EL (cell line): ENCODE measurements at places on chromosomes 2 and 18.

DNA sequence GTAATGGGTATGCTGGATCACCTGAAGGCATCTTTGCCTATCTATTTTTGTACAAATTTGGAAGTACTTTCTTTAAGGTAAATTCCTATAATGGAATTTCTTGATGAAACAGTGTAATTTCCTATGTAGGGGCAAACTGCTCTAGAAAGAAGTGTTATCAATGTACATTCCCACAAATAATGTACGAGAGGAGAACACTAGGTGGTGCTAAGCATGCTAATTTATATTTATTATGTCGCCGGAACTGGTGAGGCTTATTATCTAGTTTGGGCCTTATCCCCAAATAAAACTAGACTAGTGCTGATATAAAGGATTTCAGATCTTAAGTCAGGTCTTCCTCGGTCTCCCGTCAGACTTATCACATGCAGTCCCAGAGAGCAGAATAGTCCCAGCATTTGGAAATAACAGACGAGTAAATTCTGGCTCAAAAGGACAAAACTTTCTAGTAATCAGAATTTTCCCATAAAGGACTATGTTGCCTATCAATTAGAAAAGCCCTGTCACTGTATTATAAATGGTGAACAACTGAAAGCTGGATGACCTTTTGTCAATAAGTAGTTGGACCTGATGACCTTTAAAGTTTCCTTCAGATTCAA lies 86.9 kb upstream of the RBBP8 start:
- peak; percentile 10 for DNase-seq

- DNase-seq: no peak
Observed at GRCh38 chr18:42157420-42157819, 202.4 kb downstream of the PIK3C3 start.

GRCh38 chr18:42032447-42032846 lies 77.4 kb downstream of the PIK3C3 start:
- DNase-seq: no peak

- no peak for DNase-seq
Observed at GRCh38 chr2:195482010-195482409, 175.0 kb upstream of the SLC39A10 start.

- no peak for DNase-seq
Observed at GRCh38 chr2:162342321-162342720, 1.6 kb upstream of the GCA start.

- no peak for DNase-seq
Observed at GRCh38 chr2:238865015-238865719, 17.3 kb downstream of the TWIST2 start.

GRCh38 chr2:215367662-215368492 lies 56.0 kb downstream of the ATIC start:
- peak; percentile 68 for DNase-seq

- DNase-seq: no peak
Observed at GRCh38 chr18:7236072-7236471, 5.2 kb downstream of the LRRC30 start.

- no peak for DNase-seq
Observed at GRCh38 chr2:204654669-204655068, 109.4 kb downstream of the PARD3B start.

GRCh38 chr2:177165061-177165583 lies 47.5 kb upstream of the HNRNPA3 start:
- peak; percentile 51 for DNase-seq

- peak; percentile 50 for DNase-seq
Observed at GRCh38 chr2:6866275-6866671, 566 bp upstream of the CMPK2 start.

- no peak for DNase-seq
Observed at GRCh38 chr2:220123751-220124150, 496.3 kb downstream of the SLC4A3 start.

DNA sequence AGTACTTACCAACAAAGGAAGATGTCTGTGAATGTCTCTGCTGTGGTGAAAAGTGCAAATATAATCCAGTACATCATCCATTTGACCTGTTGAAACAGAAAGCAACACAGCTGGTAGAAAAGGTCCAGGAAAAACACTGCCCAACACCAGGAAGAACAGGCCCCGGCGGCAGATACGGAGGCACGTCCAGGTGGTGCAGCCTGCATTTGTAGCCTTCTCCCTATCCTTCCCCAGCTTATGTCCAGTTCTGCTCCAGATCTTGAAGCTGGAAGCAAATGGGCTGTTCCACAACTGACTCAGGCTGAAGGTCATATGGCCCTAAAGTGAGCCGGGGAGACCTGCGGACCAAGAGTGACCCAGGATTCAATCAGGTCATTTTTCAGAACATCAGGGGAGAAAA lies 64.7 kb downstream of the MRPL35 start:
- no peak for DNase-seq

DNA sequence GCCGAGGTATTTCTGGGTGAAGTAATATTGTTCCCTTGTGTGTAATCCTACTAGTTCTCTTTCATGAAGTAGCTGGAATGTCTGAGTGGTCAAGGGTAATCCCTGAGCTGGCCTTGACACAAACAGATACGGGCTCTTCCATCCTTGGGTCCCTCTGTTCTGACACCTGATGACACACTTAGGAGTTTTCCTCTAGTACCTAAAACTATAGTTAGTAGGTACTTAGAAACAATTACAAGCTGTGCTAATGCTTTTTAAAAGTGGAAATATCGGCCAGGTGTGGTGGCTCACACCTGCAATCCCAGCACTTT lies 59.2 kb upstream of the IL1R1 start:
- DNase-seq: no peak

DNA sequence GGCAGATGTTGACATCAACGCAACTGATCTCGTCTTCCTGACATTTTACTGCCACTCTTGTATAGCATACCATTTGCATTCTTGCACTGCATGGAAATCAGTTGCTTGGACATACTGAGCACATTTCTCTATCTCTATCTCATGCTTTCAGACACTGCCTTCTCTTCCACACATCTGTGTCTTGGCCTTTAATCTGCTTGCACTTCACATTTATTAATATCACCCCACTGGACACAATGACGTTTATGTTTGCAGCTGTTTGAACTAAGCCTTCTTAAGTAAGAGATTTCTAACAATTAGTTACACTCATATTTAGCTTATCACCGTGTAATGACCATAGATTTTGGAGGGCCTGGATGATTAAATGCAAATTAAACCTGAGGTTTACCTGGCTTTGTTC lies 229.8 kb upstream of the CDH19 start:
- DNase-seq: no peak

- no peak for DNase-seq
Observed at GRCh38 chr2:134169788-134170187, 84.1 kb upstream of the MGAT5 start.

DNA sequence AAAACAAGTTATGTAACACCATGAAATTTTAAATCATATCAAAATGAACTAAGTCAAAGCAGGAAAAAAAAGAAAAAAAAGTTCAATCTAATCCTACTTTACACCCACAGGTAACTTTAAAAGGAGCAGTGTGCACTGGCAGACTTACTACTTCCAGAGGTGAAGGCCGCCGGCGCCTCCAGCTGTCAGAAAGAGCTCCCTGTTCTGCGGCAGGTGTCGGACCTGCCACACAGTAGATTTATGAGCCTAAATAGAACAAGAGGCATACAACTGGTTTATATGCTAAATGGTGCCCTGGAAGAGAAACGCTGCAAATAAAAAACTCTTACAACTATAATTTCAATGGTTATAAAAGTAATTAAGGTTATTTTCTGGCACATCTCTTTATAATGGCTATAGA lies 23.1 kb upstream of the PNO1 start:
- no peak for DNase-seq

DNA sequence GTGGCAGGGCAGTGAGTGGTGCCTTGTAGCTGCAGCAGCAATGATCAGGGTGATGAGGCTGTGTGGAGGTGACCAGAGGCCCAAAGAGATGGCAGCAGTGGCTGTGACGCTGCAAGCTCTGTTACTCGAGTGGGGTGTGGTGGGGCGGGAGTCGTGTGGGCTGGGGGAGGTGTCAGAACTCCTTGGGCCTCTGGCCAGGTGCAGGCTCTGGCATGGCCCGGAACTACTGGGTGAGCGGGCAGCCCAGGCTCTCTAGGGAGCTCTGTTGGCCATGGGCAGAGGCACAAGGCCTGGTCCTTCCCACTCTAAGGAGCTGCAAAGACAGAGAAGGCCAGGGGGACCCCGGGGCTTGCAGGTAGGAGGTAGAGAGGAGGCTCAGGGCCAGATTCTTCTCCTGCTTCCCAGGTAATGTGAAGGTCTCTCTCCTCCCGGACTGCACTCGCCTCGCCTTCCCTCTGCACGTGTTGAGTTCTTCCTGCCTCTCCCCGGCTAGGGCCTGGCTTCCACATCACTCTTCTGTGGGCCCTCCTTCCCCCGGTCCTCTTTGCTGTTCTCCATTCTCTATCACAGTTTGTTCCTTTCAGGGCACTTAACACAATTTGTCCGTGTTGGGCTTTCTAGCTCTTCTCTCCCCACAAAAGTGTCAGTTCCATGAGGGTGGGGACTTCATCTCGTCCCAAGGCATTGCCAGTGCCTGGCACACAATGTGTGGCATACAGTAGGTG lies 114.8 kb downstream of the MCFD2 start:
- no peak for DNase-seq

GRCh38 chr18:59233017-59233410 lies 13.1 kb downstream of the GRP start:
- peak; percentile 81 for DNase-seq

GRCh38 chr18:57801761-57802212 lies 1.3 kb downstream of the ATP8B1 start:
- peak; percentile 53 for DNase-seq

DNA sequence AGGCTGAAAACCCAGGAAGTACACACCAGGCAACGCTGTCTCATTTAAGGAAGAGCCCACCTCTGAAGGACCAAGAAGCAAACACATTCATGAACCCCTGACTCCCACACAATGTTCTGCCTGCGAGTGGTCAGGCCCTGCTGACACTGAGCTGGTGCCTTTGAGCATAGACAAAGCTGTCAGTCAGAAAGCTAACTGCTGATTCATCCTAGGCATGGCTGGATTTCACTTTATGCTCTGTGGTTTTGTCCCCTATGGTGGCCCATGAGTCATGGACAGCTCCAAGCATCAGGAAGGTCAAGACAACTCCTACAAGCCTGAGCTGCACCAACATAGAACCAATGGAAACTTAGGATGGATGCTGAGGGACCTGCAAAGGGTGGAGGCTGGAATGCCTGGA lies 78.9 kb downstream of the UXS1 start:
- DNase-seq: peak; percentile 83

GRCh38 chr2:208579678-208580077 lies 173.1 kb downstream of the PTH2R start:
- no peak for DNase-seq

GRCh38 chr2:233982421-233983121 lies 65.4 kb downstream of the TRPM8 start:
- DNase-seq: peak; percentile 93

- no peak for DNase-seq
Observed at GRCh38 chr2:158907926-158908456, 60.4 kb upstream of the TANC1 start.

GRCh38 chr2:212465456-212465855 lies 73.1 kb downstream of the ERBB4 start:
- no peak for DNase-seq

- DNase-seq: no peak
Observed at GRCh38 chr18:57585421-57585820, 1.1 kb downstream of the FECH start.

DNA sequence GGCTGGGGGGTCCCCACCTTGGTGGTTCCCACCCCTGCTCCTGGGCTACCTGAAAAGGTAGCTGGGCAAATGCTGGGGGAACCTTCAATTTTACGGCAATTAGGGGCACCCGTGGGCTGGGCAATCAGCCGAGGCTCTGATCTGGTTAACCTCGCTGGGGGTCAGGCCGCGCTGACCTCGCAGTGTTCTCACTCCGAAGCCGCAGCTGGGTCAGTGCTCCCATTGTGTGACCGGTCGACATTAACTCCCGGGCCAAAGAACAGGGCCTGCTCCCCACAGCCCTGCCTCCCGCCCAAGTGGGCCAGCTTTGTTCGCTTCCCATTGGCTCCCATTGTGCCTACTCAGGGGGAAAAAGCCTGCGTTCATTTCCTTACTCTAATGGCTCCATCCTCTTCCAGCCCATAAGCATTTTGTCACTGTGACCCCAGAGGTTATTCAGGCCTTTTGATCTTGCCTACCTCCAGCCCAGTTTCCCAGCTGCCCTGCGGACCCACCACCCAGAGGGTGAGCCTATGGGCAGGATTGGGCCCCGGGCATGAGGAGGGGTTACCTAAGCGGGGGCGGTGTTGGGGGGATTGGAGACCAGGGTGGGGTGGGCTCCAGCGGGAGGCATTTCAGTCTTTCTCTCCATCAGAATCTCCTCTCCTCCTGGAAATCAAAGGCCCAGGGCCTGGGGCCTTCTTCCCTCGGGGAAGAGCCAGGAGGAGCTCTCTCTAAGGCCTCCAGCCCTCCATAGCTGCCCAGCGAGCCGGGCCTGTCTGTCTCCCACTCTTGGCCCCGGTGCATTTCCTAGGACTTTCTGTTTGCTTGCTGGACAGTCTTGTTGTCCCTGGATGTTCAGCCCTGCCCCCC lies 90.1 kb downstream of the MYCN start:
- no peak for DNase-seq

DNA sequence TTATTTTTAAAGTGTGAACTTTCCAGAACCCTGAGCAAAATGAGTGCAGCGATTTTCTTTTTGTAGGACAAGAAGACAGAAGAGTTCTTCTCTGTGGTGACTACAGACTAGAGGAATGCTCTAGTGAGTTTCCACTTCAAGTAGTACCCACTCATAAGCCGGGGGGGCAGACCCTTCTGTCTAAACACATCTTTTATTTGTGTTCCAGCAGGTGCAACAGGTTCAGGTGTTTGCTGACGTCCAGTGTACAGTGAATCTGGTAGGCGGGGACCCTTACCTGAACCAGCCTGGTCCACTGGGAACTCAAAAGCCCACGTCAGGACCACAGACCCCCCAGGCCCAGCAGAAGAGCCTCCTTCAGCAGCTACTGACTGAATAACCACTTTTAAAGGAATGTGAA lies 25.2 kb downstream of the PTRHD1 start:
- no peak for DNase-seq

GRCh38 chr18:23137788-23138216 lies 2.5 kb downstream of the CABLES1 start:
- DNase-seq: no peak

DNA sequence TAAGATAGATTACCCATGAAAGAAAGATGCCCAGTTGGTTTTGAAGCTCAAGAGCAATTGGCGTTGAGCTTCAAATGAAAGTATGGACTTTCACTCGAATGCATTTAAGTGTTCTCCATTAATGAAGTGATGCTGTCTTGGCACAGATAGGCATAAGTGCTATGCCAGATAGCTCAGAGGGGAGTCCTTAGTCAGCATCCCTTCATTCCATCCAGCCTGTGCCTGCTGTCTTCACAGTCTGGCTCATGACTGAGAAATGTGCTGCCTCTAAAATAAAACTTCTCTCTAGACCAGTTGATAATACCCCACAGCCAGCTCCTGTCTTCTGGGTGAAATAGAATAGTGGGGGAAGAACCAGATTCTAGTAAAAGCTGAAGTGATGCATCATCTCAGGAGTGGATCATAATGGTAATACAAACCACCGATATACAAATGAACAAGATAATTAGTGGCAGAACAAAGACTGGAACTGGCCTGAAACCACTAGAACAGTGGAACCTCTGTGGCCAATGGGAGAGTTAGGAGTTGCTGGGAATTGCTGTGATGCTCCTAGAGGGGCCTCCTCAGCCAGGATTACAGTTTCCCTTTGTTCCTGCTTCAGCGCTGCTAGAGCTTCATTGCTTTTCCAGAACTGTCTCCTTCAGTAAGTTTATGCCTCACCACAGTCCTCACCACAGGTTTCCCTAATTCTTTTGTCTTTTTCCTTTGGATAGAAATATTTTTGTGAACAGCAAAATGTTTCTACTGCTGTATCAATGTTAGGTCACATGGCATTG lies 359.3 kb downstream of the KIAA1328 start:
- DNase-seq: no peak
